ENCODE measurements at places on chromosomes 5 and 9. TPM values are rescaled to one million over a fixed set of nuclear protein-coding genes. Genes with fewer than 3 reads are reported as not detected.

- DNase-seq: no peak
Observed at GRCh38 chr9:131736431-131736830, 3.4 kb downstream of the RAPGEF1 start.

GRCh38 chr5:14710313-14710994 is 45.9 kb downstream of the OTULIN start:
- no peak for DNase-seq

- no peak for DNase-seq
Observed at GRCh38 chr5:87372705-87373104, 40.0 kb downstream of the CCNH start.

- DNase-seq: no peak
Observed at GRCh38 chr5:170105642-170106611, at the start of gene FOXI1. Gene FOXI1, plus strand, starts transcription at chr5:170105897. Its CDS starts 61 bp downstream, at chr5:170105958.

- no peak for DNase-seq
Observed at GRCh38 chr5:133939668-133940067, 28.8 kb downstream of the C5orf15 start.

DNA sequence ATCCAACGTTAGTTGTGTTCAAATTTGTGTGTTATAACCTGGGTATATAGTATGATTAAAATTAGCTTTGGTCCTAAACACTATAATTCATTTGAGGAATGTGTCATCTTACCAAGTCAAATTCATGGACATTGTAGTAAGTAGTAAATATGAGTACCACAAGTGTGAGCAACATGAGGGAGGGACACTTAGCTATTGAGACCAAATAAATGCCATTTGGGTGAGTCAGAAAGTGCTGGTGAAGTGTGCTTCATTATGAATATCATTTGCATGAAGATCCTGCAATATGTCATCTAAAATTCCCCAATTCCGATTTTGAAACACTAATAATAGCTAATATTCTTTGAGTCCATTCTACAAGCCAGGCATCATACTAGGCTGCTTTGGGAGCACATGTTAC is 336.7 kb upstream of the KIF2A start:
- DNase-seq: no peak

- no peak for DNase-seq
Observed at GRCh38 chr5:143796125-143796524, 15.8 kb upstream of the HMHB1 start.

DNA sequence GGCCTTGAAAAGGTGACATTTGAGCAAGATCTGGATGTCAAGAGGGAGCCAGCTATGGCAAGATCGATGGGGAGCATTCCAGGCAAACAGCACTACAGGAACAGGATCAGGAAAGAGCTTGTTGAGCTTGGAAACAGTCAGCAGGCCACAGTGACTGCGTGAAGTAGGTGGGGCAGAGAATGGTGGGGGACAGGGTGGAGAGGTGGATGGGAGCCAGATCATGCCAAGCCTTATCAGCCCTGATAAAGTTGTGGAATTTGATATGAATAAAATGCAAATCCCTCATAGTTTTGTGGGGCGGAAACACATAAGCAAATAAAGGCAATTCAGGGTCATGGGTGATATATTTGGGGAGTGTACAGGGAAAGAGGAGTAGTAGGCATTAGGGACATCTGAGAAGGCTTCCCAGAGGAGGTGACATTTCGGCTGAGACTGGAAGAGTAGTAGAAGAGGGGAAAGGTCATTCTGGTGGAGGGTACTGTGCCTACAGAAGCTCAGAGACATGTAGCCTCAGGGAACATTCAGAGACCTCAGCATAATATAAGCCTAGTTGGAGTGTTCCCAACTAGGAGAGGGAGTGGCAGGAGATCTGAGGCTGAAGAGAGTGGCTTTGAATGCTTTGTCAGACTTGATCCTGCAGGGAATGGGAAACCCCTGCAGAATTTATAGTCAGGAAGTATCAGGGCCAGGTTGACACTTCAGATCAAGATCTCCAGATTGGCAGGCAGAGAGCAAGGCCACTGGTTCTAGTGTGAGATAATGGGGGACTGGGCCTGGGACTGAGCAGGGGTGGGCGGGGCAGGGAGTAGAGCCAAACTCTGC is 9.7 kb upstream of the CYSTM1 start:
- DNase-seq: peak; percentile 15

The F12 gene
- 15.5 TPM for polyA plus RNA-seq

The LRRC19 gene
- not detected for polyA plus RNA-seq

The SOX30 gene
- 0.08 TPM for polyA plus RNA-seq

The EFNA5 gene
- 8.5 TPM for polyA plus RNA-seq

The GABRB2 gene
- polyA plus RNA-seq: not detected

The OR1J2 gene
- 0.21 TPM for polyA plus RNA-seq

The CAMK4 gene
- polyA plus RNA-seq: not detected

The CCNI2 gene
- polyA plus RNA-seq: 0.26 TPM

The SLC34A3 gene
- polyA plus RNA-seq: 0.04 TPM

All from A549 (cell line).